ENCODE measurements at places on chromosomes 5 and 9.
A peak's percentile ranks its signal among the peaks of the same experiment; 100 is the strongest.

DNA sequence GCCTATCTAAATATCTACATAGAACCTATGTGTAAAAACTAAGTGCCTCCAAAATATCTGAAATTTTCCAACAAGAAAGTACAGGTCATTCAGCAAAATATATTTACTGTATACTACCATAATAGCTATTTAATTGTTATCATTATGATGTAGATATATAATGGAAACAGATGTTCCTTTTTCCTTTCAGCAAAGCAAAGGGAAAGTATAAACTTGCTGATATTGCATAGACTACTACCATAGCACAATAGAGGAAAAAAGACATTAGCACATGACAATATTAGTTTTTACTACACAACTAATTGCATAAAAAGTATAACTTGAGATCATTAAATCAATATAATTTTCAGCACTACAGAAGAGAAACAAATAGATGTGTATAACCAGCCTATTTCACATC lies 14.9 kb downstream of the NR2F1-AS1 start:
- no peak for DNase-seq

DNA sequence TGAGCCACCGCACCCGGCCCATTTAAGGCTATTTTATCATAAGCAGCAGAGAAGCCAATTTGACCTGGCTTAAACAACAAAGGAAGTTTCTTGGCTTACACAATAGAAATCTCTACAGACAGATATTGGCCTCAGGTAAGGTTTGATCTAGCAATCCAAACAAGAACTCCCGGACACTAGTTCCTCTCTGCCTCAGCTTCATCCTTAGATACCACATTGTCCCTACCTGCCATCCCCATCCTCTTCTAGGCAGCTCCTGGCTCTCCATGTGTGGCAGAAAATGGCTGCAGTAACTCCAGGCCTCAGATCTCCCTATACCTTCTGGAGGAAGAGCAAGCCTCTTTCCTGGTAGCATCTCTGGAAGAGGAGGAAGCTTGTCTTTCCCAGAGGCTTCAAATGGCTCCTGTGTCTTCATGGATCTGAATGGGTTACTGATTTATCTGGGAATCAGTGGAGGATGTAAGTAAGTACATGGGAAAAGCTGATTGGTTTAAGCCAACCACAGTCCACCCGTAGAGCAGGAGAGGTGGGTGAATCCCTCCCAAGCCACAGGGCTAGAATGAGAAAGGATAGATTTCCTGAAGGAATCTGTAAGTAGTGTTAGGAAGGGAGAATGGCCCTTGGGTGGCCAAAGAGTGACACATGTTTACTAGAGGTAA lies 26.7 kb upstream of the AOPEP start:
- DNase-seq, result no peak

- DNase-seq, result peak; percentile 58
Observed at GRCh38 chr5:172911976-172912375, 47.2 kb upstream of the RPL26L1 start.

DNA sequence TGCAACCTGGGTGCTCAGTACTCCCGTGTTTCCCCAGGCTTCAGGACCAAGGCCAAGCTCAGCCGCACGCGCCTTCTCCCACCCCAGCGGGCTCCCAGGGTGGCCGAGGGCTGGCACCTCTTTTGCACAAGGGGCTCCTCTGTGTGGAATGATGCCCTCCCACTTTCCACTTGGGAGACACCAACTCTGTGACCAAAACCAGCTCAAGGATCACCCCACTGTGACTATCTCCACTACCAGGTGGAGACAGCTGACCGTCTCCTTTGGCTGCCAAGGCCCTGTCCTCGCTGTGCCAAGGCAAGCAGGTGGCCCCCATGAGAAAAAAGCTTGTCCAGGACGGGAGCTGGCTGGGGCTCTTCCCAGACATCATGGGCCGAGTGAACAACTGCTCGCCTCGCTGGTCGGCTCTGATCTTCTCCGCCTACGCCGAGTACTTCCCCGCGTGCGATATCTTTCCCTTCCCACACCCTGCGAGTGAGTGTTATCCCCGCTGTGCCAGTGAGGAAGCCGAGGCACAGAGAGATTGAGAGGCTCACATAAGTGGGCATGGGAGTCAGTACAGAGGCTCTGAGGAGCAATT lies 132.8 kb downstream of the ZNF354C start:
- no peak for DNase-seq

DNA sequence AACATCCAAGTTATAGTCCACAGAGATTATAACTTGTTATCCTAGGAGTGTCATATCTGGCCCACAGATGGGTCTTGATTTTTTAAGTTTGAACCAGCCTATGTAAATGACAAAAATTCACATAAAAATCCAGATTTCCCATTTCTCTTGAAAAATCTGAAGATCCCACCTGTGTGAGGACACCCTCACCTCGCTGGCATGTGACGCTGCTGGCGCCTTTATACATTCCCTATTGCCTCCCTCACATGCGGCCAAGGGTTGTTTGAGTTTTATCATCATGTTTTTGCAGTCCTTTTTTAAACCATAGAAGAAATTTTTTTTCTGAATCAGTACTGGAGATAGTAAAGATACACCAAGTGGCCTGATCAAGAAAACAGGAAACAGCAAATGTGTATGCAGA lies 25.9 kb upstream of the PPP1R2B start:
- no peak for DNase-seq

- DNase-seq, result no peak
Observed at GRCh38 chr5:124576848-124577409, 169.5 kb downstream of the ZNF608 start.

- DNase-seq, result no peak
Observed at GRCh38 chr9:106717686-106718085, 145.3 kb upstream of the ZNF462 start.

DNA sequence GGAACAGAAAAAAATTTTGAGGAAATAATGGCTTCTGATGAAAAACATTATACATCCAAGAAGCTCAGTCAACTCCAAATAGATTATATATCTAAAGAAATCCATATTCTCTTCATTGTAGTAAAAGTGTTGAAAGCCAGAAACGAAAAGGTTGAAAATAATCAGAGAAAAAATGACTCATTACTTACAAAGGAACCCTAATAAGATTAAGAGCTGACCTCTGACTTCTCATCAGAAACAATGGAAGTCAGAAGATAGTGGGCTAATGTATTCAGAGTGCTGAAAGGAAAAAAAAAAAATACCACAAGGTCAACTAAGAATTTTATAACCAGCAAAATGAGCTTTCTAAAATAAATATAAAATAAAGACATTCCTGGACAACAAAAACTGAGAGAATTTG lies 60.0 kb downstream of the HSD17B4 start:
- DNase-seq, result no peak

GRCh38 chr5:8585230-8586018 lies 716.5 kb downstream of the MTRR start:
- no peak for DNase-seq

- DNase-seq, result no peak
Observed at GRCh38 chr5:123598028-123598689, 86.2 kb downstream of the CSNK1G3 start.

- no peak for DNase-seq
Observed at GRCh38 chr5:150999704-151000442, 20.5 kb upstream of the GPX3 start.

Data from NCI-H2171 (cell line).